GDM1 (cell line): ENCODE measurements at places on chromosomes 4 and X.

- DNase-seq = no peak
These were observed 55.0 kb upstream of the PPP1R2C start for GRCh38 chrX:42832764-42833549.

- no peak for DNase-seq
These were observed 43.5 kb downstream of the CLOCK start for GRCh38 chr4:55503169-55503568.

GRCh38 chrX:108090491-108091263, 665 bp downstream of the PSMD10 start:
- no peak for DNase-seq

GRCh38 chrX:19243431-19243830, 100.3 kb upstream of the PDHA1 start:
- no peak for DNase-seq

DNA sequence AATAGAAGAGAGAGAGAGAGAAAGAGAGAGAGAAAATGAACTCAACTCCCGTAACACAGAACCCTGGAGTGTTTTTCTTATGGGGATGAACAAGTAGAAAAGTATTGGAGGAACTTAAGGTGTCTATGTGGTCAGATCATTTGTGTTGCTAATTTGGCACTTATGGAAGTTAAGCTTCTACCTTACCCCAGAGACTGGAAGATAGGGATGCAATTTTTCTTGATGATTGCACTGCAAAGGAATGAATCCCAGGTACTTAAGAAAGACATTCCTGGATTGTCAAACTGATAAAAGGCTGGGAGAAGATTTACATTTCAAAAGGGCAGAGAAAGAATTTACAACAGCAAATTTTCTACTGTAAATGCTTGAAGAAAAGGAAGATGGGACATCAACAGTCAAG, 57.2 kb downstream of the MAP9 start:
- no peak for DNase-seq

DNA sequence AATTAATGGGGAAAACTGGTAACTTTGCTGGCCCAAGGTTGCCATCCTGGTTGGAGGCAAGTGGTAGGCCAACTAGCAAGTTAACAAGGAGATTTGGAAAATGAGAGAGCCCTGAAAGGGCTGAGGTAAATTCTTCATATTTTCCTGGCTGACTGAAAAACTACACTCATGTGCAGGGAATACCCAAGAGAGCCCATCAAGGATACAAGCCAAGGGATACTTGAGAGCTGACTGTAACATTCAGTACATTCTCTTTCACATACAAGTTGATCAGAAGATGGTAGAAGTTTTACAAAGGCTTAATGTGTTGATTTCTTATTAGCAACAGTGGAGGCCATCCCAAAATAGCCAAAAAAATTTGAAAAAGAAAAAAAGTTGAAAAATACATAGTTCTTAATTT, 33.3 kb downstream of the IL2 start:
- no peak for DNase-seq

DNA sequence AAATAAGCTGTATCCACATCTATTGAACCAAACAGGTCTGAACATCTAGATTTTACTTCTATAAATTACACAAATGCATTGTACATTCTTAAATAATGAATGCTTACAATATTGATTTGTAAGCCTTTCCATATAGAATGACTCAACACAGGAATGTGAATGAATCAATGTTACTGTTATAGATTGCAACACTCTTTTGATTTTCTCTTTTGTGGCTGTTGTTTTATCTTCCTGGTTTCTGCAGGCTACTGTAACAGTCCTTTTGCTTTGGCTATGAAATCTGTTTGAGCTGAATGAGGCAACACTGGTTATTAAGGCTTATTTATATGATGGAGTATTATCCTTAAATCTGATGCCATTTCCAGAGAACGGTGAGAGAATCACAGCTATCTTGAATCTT, 49.5 kb downstream of the GPR50 start:
- DNase-seq = no peak

DNA sequence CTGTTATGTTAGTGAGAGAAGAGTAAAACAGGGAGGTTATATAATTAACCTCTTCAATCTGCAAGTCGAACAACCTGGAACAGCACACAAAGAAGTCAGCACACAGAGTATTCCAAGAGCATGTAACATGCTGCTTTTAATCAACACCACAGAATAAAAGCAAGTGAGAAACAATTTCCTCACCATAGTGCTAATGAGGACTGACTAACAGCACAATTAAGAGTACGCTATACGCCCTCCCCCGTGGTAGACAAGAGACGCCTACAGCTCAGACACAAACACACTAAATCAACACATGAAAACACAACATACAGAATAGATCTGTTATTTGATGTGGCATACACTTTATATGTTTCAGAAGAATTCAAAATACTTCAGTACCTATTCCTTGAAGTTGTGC, 103.0 kb downstream of the PPP3CA start:
- DNase-seq = no peak

GRCh38 chrX:47563801-47564315, 2.9 kb downstream of the ARAF start:
- no peak for DNase-seq

GRCh38 chr4:40843696-40844095, 93.9 kb downstream of the NSUN7 start:
- no peak for DNase-seq

- no peak for DNase-seq
These were observed 33.2 kb downstream of the LRPAP1 start for GRCh38 chr4:3498901-3499510.

GRCh38 chr4:28254003-28254402, 1393.4 kb downstream of the STIM2 start:
- DNase-seq = no peak

DNA sequence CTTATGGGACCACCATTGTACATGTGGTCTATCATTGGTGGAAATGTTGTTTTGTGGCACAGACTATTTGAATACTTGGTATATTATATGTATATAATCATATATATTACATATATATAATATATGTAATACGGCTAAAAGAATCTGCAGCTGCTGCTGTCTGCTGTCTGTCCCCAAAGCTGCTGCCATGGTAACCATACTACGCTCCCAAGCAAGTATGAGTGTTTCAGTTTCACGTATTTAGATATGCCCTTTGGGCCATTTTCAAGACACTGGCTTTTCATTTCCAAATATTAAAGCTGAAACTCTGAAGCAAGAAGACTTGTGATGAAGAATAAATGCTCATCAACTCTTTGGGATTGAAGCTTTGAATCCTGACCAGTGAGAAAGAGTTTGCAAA, 42.0 kb upstream of the ARSJ start:
- DNase-seq = no peak

DNA sequence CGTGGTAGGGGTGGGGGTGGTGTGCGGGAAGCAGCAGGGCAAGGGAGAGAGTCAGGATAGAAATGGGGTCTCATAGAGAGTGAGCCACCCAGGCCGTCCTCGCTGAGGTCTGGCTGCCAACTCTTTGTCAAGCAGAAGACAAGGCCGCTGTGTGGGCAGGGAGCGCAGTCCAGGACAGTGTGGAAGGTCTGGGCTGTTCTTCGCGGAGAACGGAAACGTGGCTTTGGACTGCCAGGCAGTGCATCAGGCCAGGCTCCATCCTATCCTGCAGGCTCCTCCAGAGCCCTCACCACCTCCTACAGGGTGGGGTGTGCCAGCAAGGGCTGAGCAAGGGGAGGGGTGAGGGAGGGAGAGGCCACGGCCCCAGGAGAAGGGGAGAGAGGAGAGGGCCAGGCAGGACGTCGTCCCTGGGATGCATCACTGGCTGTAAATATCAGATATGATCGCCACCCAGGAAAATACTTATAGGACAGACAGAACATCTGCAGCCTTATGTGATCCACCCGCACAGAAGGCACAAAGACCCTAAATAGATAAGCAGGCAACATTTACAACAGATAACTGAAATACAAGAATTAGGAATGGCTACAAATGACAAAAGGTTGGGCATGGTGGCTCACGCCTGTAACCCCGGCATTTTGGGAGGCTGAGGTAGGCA, 85.3 kb downstream of the ABLIM2 start:
- no peak for DNase-seq

- DNase-seq = no peak
These were observed 97.4 kb downstream of the AASDH start for GRCh38 chr4:56289934-56290333.

DNA sequence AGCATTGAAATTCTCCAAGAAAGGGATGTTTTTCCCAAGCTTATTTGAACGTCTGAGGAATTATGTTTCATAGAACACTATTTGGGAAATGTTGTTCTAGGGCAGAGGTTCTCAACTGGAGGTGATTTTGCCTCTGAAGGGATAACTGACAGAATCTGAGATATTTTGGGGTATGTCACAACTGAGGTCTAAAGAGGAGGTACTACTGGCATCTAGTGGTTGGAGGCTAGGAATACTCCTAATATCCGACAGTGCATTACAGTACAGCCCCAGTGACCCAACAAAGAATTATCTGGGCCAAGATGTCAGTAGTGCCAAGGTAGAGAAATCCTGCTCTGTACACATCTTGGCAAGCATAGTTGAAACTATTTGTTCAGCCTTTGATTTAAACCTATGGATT, 6.4 kb downstream of the HSPA4L start:
- DNase-seq = no peak

- DNase-seq = no peak
These were observed 10.3 kb downstream of the HADH start for GRCh38 chr4:107999932-108000539.

- no peak for DNase-seq
These were observed 281.4 kb upstream of the EDA2R start for GRCh38 chrX:66920296-66920695.

DNA sequence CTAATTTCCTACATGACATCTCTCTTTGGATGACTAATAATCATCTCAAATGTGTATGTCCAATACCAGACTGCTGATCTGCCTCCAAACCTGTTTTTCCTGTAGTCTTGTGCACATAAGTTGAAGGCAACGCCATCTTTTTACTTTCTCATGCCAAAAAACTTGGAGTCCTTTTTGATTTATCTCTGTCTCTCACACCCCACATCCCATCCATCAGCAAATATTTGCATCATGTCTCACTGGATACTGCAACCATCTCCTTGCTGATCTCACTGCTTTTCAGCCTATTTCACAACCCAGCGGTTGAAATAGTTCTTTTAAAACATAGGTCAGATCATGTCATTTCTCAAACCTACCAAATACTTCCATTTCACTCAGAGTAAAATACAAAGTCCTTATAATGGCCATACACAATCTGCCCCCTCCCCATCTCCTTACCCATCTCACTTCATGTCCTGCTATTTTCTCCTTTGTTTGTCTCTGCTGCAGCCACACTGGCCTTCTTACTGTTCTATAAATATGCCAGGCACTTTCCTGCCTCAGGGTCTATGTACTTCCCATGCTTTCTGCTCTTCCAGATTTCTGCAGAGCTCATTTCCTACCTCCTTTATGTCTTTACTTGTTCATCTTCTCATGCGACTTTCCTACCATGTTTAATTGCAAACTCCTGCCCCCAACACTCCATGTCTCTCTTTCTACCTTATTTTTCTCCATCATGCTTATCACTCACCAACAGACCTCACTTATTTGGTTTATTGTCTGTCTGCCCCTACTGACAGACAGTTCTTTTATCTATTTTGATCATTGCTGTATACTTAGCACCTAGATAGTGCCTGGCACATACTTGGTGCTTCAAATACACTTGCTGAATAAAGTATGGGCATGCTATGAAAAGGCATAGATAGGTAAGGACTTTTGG, 98.8 kb downstream of the ANXA3 start:
- no peak for DNase-seq

GRCh38 chr4:124641715-124642381, 70.7 kb downstream of the ANKRD50 start:
- DNase-seq = no peak

DNA sequence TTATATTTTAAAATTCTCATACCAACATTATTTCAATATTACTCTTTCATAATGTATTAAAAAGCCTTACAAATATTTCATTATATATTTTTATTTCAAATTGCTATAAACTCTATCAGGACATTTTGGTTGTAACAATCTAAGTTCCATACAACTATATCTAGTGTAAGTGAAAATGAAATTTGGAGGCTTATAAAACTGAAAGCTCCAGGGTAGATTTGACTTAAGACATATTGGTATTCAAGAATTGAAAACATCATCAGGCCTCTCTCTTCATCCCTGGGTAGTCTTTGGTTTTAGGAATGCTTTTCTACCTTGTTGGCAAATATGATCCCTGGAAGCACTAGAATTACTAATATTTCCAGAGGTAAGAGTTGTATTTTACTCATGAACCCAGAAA, 342.6 kb downstream of the DTHD1 start:
- no peak for DNase-seq

DNA sequence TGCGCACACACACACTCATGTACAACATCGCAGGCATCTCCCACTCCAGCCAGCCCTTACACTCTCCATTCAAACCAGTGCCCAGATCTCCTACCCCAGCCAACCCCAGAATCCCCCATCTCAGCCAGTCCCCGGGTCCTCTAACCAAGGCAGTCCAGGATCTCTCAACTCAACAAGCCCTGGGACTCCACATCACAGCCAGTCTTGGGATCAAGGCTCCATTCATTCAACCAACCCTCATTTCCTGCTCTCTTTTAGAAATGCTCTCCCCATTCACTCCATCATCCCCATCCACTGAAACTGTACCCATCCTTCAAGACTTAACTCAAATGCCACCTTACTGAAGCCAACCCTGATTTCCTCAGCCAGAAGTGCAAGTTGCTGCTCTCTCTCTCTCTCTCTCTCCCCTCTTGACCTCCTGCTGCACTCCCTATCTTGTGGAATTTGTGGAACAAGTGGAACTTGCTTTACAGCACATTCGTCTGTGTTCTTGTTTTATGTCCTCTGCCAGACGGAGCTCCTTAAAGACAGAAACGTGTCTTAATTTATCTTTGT, 40.6 kb upstream of the IQSEC2 start:
- DNase-seq = no peak

GRCh38 chrX:134671294-134671693, 13.0 kb upstream of the PLAC1 start:
- peak; percentile 6 for DNase-seq

DNA sequence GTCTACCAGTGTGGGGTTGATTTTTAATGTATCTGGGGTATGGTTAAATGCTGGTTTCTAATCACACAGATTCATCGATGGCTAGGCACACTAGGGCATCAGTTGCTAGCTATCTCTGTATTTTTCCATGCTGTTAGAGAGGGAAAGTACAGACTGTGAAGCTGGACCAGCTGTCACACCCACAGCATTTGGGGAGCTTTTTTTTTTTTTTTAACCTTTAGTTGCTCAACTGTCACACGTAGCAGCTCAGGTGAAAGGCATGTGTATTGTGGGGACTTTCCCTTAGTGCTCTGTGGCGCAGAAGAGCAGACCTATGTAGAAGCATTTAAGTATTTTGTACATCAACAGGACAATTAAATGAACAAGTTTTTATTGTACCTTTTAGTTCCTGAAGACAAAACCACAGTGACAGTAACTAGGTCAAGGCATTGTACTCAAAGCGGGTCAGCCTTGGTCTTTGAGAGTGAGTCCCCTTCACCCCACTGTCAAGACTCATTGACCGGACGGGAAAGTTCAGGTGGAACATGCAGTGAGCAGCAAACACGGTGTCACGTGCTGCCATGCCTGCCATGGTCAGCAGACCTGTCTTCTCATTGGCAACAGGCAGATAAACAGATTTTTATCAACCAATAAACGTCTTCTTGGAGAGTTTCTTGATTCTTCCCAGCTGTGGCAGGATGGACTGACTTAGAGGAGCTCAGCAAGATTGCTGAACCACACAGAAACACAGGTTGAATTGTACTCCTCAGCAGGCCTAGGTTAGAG, 65.3 kb downstream of the CASP3 start:
- DNase-seq = no peak

- DNase-seq = no peak
These were observed 2164.0 kb downstream of the PCDH7 start for GRCh38 chr4:32884198-32884597.
